Thoracic aorta (tissue), 2 donors: ENCODE measurements at places on chromosomes 7 and 10.

GRCh38 chr10:99524736-99525380 lies 7.9 kb upstream of the NKX2-3 start:
- H3K27ac ChIP-seq = no peak overlapping the region
- H3K4me1 ChIP-seq = peaks cover 3% of the 10 kb centered on the region
- no peak overlapping the region for H3K4me3 ChIP-seq
- no peaks in the 10 kb centered on the region for H3K36me3 ChIP-seq

DNA sequence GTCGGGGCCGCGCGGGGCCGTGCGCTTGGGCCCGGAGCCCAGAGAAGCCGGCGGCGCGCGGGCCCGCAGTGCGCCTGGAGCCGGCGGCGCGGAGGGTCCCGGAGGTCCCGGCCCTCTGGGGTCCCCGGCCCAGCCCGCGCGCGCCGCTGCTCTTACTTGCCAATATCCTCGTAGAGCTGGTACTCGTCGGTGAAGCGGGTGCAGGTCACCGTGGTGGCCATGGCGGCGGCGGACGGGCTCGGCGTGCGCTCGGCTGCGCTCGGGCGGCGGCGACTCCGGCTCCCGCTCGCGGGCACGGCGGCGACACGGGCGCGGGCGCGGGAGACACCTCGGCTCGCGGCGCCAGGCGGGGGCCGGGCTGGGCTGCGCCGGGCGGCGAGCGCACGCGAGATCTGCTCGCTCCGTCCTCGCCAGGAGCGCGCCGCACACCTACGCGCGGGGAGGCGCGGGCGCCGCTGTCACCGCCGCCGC lies at the start of gene CAMK2B:
CAMK2B (minus strand) TSS at position 394 of the 471 bp plus-strand sequence; CDS start at position 221, 173 bp downstream.
- H3K4me3 ChIP-seq = peak within 1 kb of the TSS; percentile 56
- no peaks in the 10 kb centered on the region for H3K4me1 ChIP-seq
- H3K36me3 ChIP-seq = no peaks in the 10 kb centered on the region
- no peak within 1 kb of the TSS for H3K27ac ChIP-seq
- no peak for DNase-seq

GRCh38 chr10:117653170-117653515 lies 110.6 kb downstream of the EMX2 start:
- DNase-seq = no peak
- no peak overlapping the region for H3K27ac ChIP-seq
- H3K27me3 ChIP-seq = no peaks in the 10 kb centered on the region
- no peaks in the 10 kb centered on the region for H3K36me3 ChIP-seq
- H3K4me1 ChIP-seq = no peaks in the 10 kb centered on the region

DNA sequence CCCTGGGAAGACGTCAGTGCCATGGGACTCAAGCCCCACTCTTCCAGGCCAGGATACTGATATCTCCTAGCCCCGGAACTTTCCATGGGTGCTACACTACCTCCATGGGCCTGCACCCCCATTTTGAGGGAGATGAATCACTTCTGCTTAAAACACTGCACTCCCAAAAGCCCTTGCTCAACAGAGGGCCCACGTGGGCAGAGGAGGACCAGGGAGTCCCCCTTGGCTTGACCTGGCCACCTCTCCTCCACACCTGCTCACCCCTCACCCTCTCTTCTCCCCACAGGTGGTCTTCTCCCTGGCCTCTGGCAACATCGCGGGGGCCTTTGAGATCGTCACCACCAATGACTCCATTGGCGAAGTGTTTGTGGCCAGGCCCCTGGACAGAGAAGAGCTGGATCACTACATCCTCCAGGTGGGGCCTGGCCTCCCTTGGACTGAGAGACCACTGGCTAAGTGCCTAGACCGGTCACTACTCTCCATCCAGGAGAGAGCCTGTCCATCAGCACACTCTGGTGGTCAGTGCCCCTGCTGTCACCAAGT lies 19.9 kb upstream of the C10orf105 start:
- H3K4me1 ChIP-seq = peaks cover 2% of the 10 kb centered on the region
- H3K4me3 ChIP-seq = no peak overlapping the region
- H3K27me3 ChIP-seq = no peaks in the 10 kb centered on the region

- no peak overlapping the region for H3K27ac ChIP-seq
- no peaks in the 10 kb centered on the region for H3K36me3 ChIP-seq
- DNase-seq = no peak
- no peaks in the 10 kb centered on the region for H3K4me1 ChIP-seq
Measured at GRCh38 chr7:23645822-23646221, 34.2 kb upstream of the FAM221A start.

GRCh38 chr7:136947347-136947746 lies 78.9 kb downstream of the CHRM2 start:
- no peak for DNase-seq
- no peaks in the 10 kb centered on the region for H3K36me3 ChIP-seq
- H3K4me3 ChIP-seq = no peak overlapping the region

DNA sequence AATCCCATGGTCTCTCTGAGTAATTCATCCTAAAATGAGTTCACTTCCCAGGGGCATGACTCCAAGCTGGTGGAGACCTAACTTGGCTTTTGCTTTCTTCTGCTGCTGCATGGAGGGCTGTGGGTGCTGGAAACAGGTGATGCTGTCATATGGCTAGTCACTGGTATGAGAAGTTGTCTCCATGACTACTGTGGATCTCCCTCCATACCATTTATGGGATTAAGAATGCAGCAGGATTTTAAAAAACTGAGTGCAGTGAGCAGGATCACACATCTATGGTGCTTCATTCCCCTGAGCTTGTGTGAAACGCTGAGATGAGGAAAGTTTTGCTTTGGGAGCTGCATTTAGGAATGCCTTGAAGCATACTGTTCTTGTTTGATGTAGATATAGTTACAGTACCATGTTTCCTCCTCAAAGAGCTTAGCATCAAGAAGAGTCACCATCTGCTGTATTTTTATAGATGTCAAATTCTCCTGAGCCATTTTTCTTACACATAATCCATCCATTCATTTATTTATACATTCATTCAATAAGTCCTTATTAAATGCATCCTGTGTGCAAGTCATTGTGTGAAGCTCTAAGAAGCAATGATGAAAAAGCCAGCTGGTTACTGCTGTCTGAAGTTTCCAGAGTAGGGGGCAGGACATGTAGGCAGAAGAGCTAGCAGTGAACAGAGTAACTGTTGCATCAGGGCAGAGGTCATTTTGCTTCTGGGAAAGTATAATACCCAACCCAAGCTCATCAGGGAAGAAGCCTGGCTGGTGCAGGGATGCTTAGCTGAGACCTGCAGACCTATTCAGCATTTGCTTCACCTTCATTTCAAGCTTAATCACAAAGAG lies 534.8 kb downstream of the AUTS2 start:
- no peak overlapping the region for H3K27ac ChIP-seq
- DNase-seq = no peak
- H3K4me3 ChIP-seq = no peak overlapping the region
- H3K4me1 ChIP-seq = peaks cover 4% of the 10 kb centered on the region
- H3K27me3 ChIP-seq = no peaks in the 10 kb centered on the region

DNA sequence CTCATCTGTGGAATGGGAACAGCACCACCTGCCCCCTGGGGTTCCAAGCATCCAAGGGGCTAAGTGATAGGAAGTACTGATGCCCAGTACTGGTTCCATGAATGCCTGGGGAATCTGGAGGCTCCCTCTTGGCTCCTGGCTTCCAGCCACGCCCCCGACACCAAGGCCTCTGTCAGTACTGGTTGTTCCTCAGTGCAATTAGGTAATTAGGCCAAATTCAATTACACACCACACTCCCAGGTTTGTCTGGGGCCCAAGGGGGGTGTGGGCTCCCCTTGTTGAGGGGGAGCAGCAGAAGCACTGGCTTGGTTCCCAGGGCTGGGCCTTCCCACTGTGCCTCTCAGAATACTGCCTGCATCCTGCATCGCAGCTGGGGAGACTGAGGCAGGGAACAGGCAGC lies 114.4 kb upstream of the PPIF start:
- no peak for DNase-seq
- no peak overlapping the region for H3K4me3 ChIP-seq
- H3K4me1 ChIP-seq = no peaks in the 10 kb centered on the region

- no peaks in the 10 kb centered on the region for H3K4me1 ChIP-seq
- no peak for DNase-seq
- no peaks in the 10 kb centered on the region for H3K36me3 ChIP-seq
- H3K27me3 ChIP-seq = no peaks in the 10 kb centered on the region
Measured at GRCh38 chr7:50307368-50308032, 3.0 kb downstream of the IKZF1 start.

GRCh38 chr7:25454020-25454419 lies 225.7 kb upstream of the NPVF start:
- H3K4me1 ChIP-seq = peaks cover 16% of the 10 kb centered on the region
- H3K36me3 ChIP-seq = no peaks in the 10 kb centered on the region
- H3K27ac ChIP-seq = no peak overlapping the region
- no peak for DNase-seq
- no peak overlapping the region for H3K4me3 ChIP-seq
- no peaks in the 10 kb centered on the region for H3K27me3 ChIP-seq

- H3K27ac ChIP-seq = no peak overlapping the region
- H3K36me3 ChIP-seq = no peaks in the 10 kb centered on the region
- no peak overlapping the region for H3K4me3 ChIP-seq
- no peak for DNase-seq
- peaks cover 13% of the 10 kb centered on the region for H3K4me1 ChIP-seq
- no peaks in the 10 kb centered on the region for H3K27me3 ChIP-seq
Measured at GRCh38 chr7:151091431-151091830, 5.2 kb downstream of the AGAP3 start.

- H3K4me3 ChIP-seq = no peak overlapping the region
- no peaks in the 10 kb centered on the region for H3K27me3 ChIP-seq
- H3K4me1 ChIP-seq = peaks cover 4% of the 10 kb centered on the region
- no peak overlapping the region for H3K27ac ChIP-seq
- no peak for DNase-seq
- peaks cover 5% of the 10 kb centered on the region for H3K36me3 ChIP-seq
Measured at GRCh38 chr10:52269233-52269632, 44.8 kb upstream of the DKK1 start.

- no peak for DNase-seq
- no peaks in the 10 kb centered on the region for H3K4me1 ChIP-seq
- H3K36me3 ChIP-seq = no peaks in the 10 kb centered on the region
- H3K4me3 ChIP-seq = no peak overlapping the region
- no peak overlapping the region for H3K27ac ChIP-seq
Measured at GRCh38 chr10:48931188-48931587, 8.5 kb downstream of the LRRC18 start.

GRCh38 chr10:120428754-120429153 lies 28.3 kb upstream of the PLPP4 start:
- H3K36me3 ChIP-seq = no peaks in the 10 kb centered on the region
- H3K4me1 ChIP-seq = no peaks in the 10 kb centered on the region
- H3K27me3 ChIP-seq = no peaks in the 10 kb centered on the region
- H3K27ac ChIP-seq = no peak overlapping the region
- H3K4me3 ChIP-seq = no peak overlapping the region

GRCh38 chr7:152330827-152331226 lies 105.0 kb downstream of the KMT2C start:
- no peaks in the 10 kb centered on the region for H3K27me3 ChIP-seq
- H3K4me3 ChIP-seq = no peak overlapping the region
- DNase-seq = no peak

DNA sequence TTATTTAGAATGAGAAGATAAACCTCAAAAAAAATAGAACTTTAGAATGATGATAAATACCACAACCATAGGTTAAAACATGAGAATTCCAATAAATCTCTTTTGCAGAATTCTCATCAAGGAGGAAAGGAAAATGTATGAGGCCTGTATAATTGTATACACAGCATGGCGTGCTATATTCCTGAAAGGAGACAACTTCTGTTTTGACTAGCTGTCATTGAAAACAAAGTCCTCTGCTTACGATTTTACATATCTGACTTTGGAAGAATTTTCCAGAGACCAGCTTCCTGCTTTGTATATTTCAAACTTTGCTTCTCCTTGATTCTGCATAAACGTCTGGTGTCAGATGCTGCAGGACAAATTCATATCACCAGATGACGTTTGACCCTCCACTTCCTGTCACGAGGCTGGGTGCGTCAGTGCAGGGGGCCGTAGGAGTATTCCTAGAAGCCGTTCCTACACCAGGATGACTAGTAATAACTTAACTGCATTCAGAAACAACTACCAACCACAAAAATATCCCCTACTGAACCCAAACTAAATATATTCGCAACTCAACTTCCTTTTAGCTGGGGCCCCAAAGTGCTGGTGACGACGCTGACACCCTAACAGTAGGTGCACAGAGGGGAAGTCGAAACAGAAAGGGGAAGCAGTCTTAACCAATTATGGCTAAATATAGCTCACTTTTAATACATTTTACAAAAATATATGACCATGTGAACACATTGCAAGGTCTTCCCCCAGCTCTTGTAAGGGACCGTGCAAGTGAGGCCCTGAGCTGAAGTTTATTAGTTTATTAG lies 178.6 kb upstream of the INHBA start:
- H3K36me3 ChIP-seq = no peaks in the 10 kb centered on the region
- no peak for DNase-seq
- H3K27me3 ChIP-seq = no peaks in the 10 kb centered on the region
